ENCODE measurements at places on chromosomes 11 and 22.

DNA sequence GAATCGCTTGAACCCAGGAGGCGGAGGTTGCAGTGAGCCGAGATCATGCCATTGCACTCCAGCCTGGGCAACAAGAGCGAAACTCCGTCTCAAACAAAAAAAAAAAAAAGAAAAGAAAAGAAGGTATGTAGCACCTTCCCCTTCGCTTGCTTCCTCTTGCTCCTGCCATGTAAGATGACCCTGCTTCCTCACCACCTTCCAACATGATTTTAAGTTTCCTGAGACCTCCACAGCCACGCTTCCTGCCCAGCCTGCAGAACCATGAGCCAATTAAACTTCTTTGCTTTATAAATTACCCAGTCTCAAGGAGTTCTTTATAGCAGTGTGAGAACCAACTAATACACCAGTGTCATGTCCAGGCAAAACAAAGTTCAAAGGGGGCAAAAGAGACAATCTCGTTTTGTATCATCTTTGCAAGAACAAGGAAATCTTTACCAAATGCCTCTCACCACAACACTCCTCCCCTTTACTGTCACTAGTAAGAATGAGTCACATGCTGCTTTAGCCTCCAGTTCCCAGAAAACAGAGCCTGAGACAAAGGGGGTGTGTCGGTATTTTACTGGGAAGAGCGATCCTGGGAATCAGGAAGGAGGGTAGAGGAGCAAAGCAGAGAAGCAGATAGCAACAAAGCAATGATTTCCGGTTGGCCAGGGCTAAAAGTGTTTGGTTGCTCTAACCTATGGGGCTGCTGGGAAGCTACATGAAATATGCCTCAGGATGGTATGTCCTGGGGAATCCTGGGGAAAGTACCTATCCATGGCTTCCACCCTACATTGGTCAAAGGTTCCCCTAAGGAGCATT lies 10.5 kb upstream of the MCHR1 start:
- no peak for DNase-seq

- DNase-seq = no peak
Observed at GRCh38 chr22:20406686-20407408, 12.9 kb downstream of the ZNF74 start.

GRCh38 chr11:75938543-75938942 lies 123.5 kb downstream of the UVRAG start:
- DNase-seq = no peak

DNA sequence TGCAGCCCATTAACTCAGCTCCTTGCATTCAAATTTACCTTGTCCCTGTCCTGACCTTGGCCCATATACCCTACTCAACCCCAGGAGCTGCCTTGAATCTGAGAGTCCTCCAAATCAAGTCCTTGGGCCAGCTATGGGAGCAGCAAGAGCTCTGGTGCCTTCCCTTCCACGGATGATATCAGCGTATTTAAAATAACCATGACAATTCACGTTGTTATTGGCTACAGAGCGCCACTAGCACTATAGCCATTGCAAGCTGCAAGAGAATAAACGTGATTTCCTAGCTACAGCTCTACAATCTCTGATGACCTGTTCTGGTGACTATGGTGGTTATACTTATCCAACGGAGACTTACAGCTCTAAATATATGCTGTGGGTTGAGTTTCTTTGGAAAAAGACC lies 357.8 kb downstream of the LARGE1 start:
- no peak for DNase-seq

GRCh38 chr11:66958956-66959274 lies 732 bp upstream of the PC start:
- no peak for DNase-seq

All from stimulated activated CD4-positive, alpha-beta T cell treated with anti-CD3 and anti-CD28 coated beads, Interleukin-1b, Interleukin-23, amount 100 ng/mL, for 1 hour (primary cell).